Right renal cortex interstitium (tissue), 3 donors: ENCODE measurements at places on chromosomes 16 and 17. TPM values are rescaled to one million over a fixed set of nuclear protein-coding genes. Genes with fewer than 3 reads are reported as not detected.

DNA sequence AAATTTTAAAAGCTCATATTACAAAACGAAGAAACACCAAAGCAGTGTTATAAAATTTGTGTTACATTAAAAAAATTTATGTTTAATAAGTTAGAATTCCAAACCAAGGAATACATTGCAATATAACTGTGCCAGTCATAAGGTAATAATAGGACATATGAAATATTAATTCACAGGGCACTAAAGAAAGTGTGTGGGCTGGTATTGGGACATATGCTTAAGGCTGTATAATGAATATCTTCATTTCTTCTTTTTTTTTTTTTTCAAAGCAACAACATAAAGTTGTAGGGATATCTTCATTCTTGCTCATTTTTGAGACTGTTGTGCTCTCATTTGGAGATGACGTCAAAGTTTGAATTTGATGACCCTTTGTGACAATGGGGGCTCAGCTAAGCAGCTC, 17.5 kb upstream of the FBXO47 start:
- no peak for DNase-seq

Gene HEATR9
- not detected for polyA plus RNA-seq

DNA sequence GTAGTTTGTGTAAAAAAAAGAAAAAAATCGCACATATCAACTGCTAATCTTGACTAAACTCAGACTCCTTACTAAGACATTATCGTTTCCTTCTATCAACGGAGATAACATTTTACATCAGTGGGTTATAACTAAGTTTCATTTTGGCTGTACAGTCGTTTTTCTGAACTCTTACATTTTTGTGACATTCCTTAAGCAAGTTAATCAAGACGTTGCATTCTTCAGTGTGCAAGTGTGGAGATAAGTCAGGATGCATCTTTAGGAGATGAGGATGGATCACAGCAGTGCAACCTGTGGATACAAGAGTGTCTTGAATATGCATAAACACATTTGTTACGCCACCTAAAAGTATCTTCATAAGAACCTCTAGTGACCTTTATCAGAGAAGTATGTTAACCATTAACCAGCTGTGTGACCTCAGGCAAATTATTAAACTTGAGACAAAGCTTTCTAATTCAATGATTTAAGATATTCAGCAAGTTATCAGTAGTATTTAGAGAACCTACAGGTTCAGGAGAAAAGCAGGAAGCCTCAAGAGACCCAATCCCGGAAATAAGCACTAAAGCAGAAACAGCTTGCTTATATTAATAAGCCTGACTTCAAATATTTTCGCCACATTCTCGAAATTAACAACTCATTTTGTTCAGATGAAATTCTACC, 9.4 kb downstream of the CMC2 start:
- peak; percentile 36 for DNase-seq

GRCh38 chr17:4163951-4164350, 21.0 kb downstream of the CYB5D2 start:
- DNase-seq = no peak

Gene TBC1D3I
- polyA plus RNA-seq = not detected

Gene GP1BA
- polyA plus RNA-seq = 2.4 TPM
